ENCODE measurements at places on chromosomes 7 and 10. TPM values are rescaled to one million over a fixed set of nuclear protein-coding genes. Genes with fewer than 3 reads are reported as not detected.

EEF1AKMT2 gene
- 9.6 TPM for polyA plus RNA-seq

CC2D2B gene
- 2.5 TPM for polyA plus RNA-seq

FAM20C gene
- polyA plus RNA-seq = 11.3 TPM

NCF1 gene
- polyA plus RNA-seq = 4.4 TPM

MEOX2 gene
- 3.5 TPM for polyA plus RNA-seq

OR6B1 gene
- polyA plus RNA-seq = not detected

Measured in aorta (tissue), 5 donors.